ENCODE measurements at places on chromosomes 16 and 17.

DNA sequence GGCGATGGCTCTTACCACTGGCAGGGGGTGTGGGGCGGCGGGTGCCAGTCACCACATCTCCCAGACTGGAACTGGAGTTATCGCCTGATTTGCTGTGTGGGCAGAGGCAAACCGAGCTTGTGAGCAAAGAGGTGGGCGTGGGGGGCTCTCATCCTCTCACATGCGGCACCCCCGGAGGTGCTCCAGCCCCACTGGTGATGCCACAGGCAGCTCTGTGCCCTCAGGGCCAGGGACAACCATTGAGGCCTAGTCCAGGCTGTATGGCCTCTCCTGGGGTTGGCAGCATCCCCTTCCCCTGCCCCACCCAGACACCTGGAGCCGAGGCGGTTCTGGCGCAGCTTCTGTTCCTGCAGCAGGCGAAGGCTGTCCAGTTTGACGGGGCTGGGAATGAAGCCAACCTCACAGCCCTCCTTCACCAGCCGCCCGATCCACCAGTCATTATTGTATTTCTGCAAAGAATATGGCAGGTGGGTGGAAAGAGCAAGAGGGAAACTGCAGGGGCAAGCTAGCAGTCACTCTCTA is 10.9 kb downstream of the CACNB1 start:
- no peak for DNase-seq

- DNase-seq = no peak
Measured at GRCh38 chr17:63611354-63611753, 10.7 kb downstream of the TACO1 start.

DNA sequence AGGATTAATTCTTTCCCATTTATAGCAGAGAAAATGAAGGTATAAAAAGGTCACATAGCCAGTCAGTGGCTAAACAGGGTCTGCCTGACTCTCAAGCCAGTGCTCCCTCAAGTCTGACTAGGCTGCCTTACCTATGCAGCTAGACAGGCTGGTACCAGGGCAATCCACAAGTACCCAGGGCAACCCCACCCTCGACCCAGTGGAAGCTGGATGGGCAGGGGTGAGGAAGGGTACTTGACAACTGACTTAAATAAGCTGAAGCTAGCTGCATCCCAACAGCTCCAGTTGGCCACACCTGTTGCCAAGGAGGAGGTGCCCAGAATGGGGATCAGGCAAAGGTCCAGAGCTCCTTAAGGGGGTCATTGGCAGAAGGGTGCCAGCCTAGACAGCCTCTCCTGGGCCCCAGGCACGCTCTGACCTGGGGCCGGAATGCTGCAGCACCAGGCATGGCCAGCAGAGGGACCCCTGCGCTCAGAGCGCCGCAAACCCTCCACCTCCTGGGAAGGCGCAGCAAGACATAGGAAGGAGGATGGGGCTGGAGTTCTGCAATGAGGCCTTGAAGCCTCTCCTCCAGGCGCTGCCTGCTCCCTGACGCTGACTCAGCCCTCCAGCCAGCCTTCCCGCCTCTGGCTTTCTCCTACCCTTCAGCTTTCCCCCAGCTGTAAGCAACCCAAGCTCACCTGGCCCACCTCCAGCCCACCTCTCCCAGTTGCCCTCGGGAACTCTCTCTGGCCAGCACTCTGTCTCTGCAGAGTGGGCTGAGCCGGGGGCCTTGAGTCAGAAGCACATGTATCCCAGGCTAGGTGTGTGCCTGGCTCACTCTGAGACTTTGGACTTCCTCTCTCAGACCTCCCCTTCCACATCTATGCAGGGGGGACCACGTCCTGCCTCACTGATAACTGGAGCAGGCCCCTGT is 28.8 kb downstream of the MPP2 start:
- peak; percentile 4 for DNase-seq

DNA sequence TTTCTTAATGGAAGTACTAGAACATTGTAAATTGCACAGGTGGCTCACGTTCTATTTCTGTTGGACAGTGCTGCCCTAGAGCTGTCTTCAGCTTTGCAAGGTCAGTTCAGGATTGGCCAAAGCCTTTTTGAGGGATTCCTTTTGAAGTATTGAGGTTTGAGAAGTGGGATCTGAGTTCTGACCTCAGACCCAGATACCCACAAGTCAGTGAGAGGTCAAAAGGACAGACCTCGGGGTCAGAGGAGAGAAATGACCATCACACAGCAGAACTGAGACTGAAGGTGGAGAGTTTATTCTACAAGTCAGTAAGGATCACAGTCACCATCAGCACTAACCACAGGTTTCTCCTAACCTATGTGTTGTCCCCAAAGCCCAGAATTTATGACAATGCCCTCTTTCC is 1.7 kb downstream of the ACSM5 start:
- no peak for DNase-seq

- no peak for DNase-seq
Measured at GRCh38 chr17:35801583-35802224, 6.3 kb upstream of the MMP28 start.

- peak; percentile 42 for DNase-seq
Measured at GRCh38 chr16:19555938-19556771, 652 bp downstream of the VPS35L start.

DNA sequence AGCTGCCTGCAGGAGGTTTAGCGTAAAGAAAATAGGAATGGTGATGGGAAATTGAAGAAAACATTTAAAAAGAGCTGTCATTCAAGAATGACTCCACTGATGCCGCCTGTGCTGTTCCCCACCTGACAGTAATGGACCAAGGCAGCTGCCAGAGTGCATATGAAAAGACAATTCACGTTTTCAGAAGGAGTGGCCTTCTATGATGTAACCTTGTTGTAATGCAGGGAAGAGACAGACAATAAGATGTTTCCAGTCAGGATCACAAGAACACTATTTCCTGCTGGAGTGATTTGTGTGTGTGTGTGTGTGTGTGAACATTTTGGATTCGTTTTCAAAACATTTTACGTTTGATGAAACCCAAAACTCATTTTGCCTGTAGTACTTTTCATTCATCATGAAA is 203.7 kb downstream of the LGALS9B start:
- DNase-seq = no peak

DNA sequence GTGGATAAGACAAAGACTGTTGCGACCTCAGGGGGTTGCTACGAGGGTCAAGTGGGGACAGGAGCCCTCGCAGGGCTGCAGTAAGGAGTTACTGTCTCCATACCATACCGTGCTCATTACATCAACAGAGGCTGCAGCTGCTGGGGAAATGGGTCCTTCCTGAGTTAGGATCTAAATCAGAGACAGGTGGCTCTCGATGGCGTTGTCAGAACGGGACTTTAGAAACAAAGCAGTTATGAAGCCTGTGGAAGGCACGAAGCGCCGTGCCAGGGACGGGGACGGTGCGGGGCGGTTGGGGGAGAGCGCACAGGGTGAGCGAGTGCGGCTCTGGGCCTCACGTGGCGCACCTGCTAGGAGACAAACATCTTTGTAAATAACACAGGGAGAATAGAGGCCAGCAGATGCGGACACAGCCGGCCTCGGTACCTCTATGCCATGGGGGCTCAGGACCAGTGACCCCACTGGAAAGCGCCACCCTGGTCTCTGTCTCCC is 34.4 kb downstream of the ZCCHC14 start:
- no peak for DNase-seq

GRCh38 chr16:22132801-22133200 is 29.5 kb upstream of the SDR42E2 start:
- no peak for DNase-seq

- DNase-seq = no peak
Measured at GRCh38 chr17:34781571-34782108, 179.6 kb downstream of the CCT6B start.

GRCh38 chr17:6509031-6509771 is 47.2 kb downstream of the PITPNM3 start:
- no peak for DNase-seq

DNA sequence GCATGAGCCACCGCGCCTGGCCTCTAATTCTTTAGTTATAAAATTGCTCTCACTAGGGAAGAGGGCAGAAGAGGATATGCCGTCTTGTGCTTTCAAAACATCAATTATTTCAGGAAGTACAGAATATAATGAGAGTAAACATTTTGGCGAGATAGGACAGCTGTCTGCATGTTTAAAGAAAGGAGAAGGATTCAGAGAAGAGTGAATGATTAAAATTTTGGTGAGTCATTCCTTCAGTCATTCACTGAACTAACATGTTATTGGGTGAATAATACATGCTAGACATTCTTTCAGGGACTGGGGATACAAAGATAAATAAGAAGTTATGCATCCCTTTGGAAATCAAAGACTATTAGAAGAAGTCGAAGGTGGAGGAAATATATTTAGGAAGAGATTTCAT is 590.3 kb upstream of the GOT2 start:
- no peak for DNase-seq

DNA sequence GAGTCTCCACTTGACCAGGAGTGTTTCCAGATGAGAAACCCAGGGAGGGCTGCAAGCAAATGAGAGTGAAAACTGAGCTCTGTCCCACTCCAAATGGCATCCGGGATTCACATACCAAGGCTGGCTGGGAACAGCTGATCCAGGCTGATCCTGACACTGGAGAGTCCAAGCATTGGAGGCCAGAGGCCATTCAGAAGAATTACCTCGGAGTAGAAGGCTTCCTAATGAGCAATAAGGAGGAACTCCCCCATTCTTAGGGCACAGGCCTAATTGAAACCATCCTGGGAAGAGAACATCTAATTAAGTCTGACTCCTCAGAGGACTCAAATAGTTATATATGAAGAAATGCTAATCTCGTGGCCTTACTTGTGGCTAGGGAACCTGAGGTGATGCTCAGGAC is 142.8 kb downstream of the PRKCA start:
- no peak for DNase-seq

DNA sequence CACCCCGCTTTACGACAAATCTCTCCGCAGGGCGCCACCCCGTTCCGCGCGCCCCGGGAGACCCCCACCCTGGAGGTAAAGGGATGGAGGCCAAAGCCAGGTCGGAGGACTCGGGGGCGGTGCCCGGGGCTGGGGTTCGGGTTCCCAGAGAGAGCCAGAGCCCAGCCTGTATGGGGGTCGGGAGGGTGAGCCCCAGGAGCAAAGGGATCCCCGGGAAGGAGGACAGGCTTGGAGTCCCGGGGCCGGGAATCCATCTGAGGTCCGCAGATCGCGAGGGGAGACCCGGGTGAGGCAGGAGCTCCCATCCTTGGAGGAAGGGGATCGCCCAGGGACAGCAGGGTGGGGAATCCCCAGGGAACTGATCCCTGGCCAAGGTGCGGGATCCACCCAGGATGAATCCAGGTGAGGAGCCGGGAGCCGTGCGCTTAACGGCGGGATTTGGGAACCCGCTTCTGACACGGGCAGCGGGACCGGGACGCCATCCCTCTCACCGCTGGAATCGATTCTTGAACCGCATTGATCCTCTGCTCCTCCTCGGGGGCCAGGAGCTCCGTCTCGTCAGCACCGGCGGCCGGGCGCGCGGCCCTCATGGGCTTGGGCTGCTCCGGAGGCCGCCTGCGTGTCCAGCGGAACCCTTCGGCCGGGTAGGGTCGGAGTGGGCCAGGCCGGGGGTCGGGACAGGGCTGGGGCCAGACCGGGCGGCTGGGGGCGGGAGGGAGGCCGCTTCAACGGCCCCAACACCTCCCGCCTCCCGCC is at the start of gene MMD:
Gene MMD (minus strand): TSS at position 657 of the 756 bp plus-strand sequence. CDS start 140 bp downstream, at position 517.
- no peak for DNase-seq

DNA sequence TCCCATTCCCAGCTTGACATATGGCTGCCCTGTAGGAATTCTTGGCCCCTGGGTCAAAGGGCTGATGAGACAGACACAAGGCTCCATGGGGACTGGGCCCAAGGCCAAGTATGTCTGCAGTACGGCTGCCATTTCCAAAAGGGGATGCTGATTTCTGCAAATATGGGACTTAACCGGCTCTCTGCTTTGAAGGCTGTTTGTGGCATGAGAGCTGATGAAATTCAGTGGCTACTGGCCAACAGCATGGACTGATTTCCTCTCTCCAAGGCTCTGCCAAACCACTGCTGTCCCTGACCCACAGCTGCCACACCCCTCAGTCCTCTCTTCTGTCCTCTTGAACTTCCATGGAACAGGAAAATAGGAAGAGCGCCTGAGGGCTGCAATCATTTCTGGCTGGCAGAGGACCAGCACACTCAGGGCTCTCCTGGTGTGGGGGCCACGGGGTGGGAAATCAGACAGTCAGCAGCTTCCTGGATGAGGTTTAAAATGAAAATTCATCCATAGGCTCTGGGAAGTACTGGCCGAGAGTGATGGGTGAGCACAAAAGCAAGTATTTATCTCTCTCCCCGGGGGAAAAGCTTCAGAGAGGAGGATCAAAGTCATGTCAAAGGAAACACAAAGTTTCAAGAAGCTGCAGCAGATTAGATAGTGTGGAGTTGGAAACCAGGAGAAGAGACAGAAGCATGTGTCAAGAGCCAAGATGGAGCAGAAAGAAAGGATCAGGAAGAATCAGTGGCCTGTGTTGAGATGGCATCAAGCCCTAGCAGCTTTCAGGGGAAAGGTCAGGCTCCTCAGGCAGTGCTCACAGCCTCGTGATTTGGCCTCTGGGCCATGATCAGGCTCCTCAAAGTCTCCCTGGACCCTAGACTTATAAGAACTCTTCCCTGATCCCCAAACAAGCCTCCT is 64.1 kb upstream of the SREBF1 start:
- DNase-seq = no peak

- DNase-seq = no peak
Measured at GRCh38 chr17:49798182-49798581, 9.7 kb downstream of the KAT7 start.

- DNase-seq = no peak
Measured at GRCh38 chr17:59383893-59384292, 52.4 kb downstream of the YPEL2 start.

DNA sequence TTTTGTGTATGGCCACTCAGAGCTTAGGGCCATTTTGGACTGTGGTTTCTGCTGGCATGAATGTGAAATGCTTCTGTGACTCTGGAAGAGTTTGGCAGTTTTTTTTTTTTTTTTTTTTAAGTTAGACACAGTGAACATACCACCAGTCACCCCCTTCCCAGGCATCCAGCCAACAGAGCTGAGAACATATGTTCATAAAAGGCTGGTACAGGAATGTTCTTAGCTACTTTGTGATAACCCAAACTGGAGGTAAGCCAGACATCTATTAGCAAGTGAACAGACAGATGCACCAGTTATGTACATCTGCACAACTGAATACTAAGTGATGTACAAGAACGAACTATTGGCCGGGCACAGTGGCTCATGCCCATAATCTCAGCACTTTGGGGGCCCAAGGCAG is 92.7 kb downstream of the ABCC1 start:
- no peak for DNase-seq

DNA sequence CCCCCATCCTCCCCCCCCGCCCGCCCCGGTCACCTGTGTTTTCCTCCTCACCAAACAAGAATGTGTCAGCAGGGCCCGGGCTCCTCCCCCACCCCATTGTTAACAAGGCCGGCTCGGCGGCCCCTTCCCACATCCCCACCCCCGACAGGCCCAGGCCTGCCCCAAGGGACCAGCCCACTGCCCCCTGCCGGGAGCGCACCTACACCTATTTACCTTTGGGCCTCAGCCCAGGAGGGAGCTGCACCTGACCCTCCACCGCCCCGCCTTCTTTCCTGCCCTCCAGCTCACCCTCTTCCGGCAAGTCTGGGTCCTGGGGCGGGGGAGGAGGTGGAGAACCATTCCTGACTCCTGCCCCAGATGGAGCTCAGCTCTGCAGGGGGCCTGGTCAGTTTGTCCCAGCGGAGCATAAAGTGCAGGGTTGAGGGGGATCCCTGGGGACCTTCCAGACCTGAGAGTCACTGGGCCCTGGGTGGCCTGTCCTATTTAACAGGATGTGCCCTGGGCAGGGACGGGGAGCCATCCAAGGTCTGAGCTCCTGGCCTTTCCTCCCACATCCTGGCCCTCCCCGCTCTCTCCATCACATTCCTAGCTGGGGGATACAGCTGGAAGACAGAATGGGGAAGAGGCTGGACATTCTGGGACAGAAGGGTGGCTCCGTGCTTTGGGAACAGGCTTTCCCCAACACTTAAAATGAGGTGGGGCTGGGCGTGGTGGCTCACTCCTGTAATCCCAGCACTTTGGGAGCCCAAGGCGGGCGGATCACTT is 8.3 kb downstream of the FOXJ1 start:
- DNase-seq = no peak

Data from GM12864 (cell line).